ENCODE measurements at places on chromosomes 16 and 17. TPM values are rescaled to one million over a fixed set of nuclear protein-coding genes. Genes with fewer than 3 reads are reported as not detected.

- no peak for DNase-seq
These were observed 67.8 kb upstream of the AXIN2 start for GRCh38 chr17:65629234-65629690.

DNA sequence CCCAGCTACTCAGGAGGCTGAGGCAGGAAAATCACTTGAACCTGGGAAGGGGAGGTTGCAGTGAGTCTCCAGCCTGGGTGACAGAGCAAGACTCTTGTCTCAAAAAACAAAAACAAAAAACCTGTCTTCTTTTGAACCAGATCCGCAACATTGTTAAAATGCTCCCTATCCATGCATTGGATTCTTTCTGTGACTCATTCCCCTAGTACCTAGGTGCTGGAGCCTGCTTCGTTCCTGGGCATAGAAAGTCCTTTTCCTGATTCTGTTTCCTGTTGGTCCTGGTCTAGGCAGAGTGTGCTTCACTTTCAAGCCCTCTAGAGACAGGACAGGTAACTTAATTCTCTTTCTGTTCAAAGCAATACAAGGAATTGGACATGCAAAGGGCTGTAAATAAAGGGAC lies 5.2 kb downstream of the EPN2 start:
- DNase-seq, result peak; percentile 21

Gene PABPN1L
- total RNA-seq, result not detected

Gene SLC16A5
- total RNA-seq, result 17.4 TPM

- DNase-seq, result no peak
These were observed 4.6 kb upstream of the ETV4 start for GRCh38 chr17:43550754-43551153.

DNA sequence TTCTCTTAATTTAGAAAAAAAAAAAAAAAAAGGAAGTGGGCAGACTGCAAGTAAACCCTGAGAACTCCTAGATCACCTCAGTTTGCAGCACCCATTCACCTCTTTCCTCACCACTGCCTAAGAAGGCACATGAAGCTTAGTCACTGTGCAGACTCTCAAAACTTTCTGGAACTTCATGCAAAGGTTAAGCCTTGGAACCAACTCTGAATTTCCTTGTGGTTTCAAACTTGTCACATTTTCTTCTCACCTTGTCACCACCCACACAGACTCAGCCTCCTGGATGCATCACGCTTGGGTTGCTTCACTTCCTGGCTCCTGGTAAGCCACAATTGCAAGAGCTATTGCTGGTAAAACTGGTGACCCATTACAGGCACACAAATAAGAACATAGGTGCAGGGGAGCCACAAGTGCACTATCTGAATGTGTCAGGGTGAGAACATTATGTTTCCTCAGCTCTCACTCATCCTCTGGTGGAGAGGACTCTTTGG lies 15.0 kb upstream of the CPD start:
- DNase-seq, result no peak

- no peak for DNase-seq
These were observed 14.8 kb downstream of the CLEC16A start for GRCh38 chr16:10959161-10959560.

DNA sequence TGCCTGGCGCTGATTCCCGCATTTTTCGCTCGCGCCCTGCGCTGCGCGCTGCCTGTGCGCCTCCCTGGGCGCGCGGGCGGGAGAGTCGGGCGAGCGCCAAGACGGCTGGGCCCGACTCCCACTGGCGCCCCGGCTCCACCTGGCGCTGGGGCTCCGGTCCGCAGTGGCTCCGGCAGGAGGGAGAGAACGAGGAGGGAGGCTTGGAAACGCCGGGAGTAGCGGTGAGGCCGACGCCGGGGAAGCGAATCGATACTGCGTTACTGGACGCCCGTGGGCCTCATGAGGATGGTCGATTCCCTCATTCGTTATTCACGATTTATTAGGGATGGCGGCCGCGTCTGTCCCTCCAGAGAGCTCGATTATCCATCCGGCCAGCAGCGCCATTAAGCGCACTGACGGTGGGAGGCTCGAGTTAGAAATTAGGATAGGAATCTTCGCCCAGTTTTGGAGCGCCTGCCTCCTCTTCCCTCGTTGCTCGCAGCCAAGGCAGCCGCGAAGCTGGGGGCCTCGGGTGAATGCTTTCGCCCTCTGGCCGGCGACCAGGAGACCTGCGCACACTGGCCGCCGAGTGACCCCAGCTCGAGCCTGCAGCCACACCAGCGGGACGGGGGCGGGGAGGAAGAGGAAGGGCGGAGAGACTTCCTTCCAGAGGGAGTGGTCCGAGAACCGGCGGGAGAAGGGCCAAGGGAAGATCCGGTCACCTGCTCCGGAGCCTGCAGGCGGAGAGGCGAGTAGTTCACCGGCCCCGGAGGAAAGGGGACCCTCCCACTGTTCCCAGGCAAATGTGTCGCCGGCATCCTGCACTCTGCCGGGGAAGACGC lies 1.3 kb upstream of the PCGF2 start:
- DNase-seq, result peak; percentile 65

GRCh38 chr16:14509055-14509454 lies 121.0 kb downstream of the PARN start:
- DNase-seq, result no peak

DNA sequence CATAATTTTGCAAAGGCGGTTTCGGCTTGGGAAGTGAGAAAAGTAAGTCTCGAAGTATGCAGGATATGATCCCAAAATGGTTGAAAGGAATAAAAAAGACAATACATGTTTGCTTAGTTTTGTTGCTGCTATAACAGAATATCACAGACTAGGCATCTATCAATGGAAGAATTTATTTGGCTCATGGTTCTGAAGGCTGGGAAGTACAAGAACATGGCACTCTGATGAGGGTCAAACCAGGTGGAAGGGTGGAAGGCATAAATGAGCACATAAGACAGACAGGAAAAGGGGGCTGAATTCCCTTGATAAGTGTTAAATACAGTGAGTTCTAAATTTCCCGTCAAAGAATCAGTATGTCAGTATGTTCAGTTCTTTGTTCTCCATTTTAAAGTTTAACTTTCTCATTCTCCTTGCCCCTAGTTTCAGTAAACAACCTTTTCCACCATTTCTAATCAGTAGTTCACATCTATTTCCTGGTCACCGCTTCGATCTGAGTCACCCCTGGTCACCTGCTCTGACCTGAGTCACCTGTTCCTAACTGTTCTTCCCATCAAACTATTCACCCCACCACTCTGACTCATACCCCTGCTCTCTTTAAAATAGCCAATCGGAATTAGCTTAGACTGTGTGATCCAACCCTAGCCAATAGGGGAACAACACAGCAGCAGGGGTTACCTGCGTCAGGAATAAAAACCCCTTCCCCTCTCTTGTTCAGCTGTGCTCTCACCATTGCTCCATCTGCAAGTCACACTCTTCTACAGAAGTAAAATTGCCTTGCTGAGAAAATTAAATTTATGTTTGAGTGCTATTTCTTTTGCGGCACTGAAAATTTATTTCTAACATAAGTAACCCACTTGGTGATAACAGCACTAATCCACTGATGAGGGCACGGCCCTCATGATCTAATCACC lies 240.8 kb downstream of the STX8 start:
- DNase-seq, result no peak

- DNase-seq, result no peak
These were observed 16.9 kb downstream of the SPATA32 start for GRCh38 chr17:45244725-45245656.

GRCh38 chr16:4290236-4290830 lies 17.5 kb upstream of the TFAP4 start:
- DNase-seq, result no peak

- no peak for DNase-seq
These were observed 25.9 kb downstream of the HOXB1 start for GRCh38 chr17:48504953-48505352.

Gene MYOCD
- total RNA-seq, result not detected

DNA sequence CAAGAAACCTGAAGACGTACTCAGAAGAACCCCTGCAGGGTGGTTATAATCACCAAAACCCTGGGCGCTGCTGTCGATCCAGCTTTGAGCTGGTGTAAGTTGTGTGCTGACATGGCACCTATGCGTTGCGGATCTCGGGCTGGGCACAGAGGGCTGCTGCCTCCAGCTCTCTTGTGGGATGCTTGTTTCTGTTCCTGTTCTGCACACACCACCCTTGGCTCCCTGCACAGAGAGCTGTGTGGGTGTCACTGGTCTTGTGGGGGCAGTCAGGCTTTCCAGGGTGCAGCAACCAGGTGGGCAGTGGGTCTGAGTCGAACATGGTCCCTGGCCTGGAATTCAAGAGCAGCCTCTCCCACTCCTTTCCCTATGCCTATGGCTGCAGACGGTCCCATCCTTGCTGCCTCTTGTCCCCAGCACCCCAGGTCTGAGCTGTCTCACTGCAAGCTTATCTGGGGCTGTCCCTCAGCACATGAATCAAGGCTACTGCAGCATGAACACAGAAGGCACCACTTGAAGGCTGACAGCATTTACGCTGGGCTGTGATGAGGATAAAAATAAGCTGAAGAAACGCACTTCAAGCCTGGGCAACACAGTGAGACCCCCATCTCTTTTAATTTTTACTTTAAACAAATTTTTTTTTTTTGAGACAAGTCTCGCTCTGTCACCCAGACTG lies 20.1 kb downstream of the ZNF276 start:
- DNase-seq, result no peak

Gene SAMD14
- 15.6 TPM for total RNA-seq

DNA sequence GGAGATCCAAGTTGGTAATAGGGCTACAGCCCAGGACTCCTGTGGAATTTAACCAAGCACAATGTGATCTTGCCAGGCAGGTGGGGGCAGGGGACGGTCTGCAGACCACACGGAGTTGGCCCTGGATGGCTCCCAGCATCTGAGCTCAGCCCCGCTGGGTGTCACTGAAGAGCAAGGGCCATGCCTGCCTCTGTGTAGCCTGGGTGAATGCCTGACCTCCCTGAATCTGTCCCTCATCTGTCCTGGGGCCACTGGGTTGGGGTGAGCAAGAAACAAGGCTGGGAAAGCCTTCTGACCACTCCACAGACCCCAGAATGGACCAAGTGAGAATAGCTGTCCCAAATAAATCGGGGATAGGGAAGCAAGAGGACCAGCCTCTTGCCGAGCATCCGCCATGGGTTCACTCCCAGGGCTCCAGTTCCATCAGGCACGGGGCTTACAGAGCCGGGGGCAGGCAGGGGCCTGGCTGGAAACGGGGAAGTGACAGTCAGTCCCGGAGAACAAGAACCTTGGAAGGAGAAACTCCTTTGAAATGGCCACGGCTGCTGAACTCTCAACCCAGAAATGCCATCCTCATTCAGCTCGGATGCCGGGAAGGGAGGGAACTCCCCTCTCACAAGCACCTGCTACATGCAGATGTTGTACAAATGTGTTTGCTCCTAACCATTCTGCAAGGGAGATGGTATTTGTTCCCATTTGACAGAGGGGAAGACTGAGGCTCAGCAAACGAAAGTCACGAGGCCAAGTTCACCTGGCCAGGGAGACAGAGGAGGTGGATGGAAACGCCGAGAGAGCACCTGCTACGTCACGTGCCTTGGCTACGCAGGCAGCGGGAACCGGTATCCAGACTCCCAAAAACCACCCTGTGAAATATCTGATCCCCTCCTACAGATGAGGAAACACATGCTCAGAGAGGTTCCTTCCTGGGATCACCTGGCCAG lies 50.0 kb downstream of the RMI2 start:
- DNase-seq, result no peak

Gene VAT1
- 487 TPM for total RNA-seq

Gene EPOP
- total RNA-seq, result 2.9 TPM

- DNase-seq, result no peak
These were observed 22.5 kb downstream of the MPHOSPH6 start for GRCh38 chr16:82147546-82147945.

Gene PIRT
- total RNA-seq, result not detected

Gene XAF1
- total RNA-seq, result 21.5 TPM

Gene EFNB3
- total RNA-seq, result 1.1 TPM

- DNase-seq, result no peak
These were observed 36.4 kb downstream of the SPACA3 start for GRCh38 chr17:33028061-33028460.

Gene KRTAP9-8
- total RNA-seq, result not detected

DNA sequence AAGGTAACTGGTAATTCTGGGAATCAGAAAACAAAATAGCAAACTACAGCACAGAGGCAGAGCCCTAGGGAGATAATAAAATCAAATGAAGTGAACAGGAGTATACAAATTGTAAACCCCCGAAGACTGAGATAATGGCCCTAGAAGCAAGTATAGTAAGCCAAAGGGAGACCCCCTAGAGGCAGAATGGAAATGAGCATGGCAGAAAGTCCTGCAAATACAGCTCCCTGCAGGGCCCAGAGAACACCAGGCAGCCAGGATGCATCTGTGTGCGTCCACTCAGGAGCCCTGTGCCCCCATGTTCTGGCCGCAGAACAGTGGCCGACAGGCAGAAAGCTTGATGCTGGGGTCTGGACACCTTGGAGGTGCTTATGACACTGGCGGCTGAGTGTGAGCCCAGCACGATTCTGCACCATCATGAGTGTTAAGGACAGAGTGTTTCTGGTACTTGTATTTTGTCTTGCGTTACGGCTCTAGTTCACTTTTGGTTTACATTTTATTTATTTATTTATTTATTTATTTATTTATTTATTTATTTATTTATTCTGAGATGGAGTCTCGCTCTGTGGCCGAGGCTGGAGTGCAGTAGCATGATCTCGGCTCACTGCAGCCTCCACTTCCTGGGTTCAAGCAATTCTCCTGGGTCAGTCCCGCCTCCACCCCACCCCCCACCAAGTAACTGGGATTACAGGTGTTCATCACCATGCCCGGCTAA lies 48.7 kb downstream of the RGS9 start:
- no peak for DNase-seq

- DNase-seq, result no peak
These were observed 1.5 kb downstream of the ZNF205 start for GRCh38 chr16:3113765-3114479.

Gene ZNF821
- total RNA-seq, result 7.3 TPM

Gene HEATR9
- total RNA-seq, result not detected

DNA sequence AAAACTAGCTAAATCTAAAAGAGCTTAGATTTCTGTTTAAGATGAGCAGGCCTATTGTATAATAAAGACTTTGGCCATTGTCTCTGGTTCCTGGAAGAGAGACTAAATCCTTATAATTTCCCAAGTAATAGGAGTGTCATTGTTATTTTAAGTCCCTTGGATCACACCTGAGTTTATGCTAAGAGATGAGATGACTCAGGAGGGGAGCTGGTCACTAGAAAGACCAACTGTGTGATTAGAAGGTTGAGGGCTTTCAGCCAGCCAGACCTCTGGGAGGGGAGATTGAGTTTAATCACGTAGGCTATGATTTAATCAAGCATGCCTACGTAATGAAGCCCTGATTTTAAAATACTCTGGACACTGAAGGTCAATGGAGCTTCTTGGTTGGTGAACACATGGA lies 156.9 kb upstream of the C17orf78 start:
- DNase-seq, result no peak

Gene HAPSTR1
- 60.1 TPM for total RNA-seq

Gene ABCC12
- total RNA-seq, result not detected
